ENCODE measurements at places on chromosomes 1 and 21. TPM values are rescaled to one million over a fixed set of nuclear protein-coding genes. Genes with fewer than 3 reads are reported as not detected.

DNA sequence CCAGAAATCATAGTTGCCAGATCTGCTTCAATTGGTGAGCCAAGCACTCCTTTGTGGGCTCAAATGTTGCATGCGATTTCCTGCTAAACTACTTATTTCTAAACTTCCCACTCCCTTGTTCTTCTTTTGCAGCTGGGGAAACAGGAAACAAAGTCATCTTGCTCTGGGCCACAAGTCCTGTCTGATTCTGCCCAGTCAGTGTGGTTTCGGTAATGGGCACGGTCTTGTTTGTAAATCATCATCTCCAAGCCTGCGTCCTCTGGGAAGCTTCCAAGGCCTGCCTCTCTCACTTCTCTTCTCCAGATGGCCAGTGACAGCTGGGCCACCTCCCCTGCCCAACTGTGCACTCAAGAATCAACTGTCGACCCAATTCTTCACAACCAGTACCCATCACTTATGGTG, 4.4 kb downstream of the S100A8 start:
- DNase-seq: peak; percentile 71

The PCP4 gene
- not detected for total RNA-seq

The WDR64 gene
- not detected for total RNA-seq

The THRAP3 gene
- total RNA-seq: 46.2 TPM

DNA sequence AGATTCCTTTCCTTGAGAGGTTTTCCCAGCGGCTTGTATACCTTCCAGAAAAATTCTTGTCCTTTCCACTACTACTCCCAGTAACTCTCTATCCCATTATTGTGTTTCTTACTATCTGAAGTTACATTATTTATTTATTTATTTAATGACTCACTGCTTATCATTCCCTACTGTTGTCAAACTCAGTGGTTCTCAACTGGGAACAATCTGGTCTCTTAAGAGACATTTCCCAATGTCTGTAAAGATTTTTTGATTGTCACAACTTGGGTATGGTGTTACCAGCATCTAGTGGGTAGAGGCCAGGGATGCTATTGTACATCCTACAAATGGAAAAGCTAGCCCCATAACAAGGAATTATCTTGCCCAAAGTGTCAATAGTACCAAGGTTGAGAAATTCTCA, 771.5 kb upstream of the ADGRL2 start:
- no peak for DNase-seq

GRCh38 chr1:225595974-225596551, 56.9 kb downstream of the ENAH start:
- no peak for DNase-seq

The AADACL3 gene
- not detected for total RNA-seq

GRCh38 chr1:172875892-172876291, 174.8 kb downstream of the TNFSF18 start:
- no peak for DNase-seq

DNA sequence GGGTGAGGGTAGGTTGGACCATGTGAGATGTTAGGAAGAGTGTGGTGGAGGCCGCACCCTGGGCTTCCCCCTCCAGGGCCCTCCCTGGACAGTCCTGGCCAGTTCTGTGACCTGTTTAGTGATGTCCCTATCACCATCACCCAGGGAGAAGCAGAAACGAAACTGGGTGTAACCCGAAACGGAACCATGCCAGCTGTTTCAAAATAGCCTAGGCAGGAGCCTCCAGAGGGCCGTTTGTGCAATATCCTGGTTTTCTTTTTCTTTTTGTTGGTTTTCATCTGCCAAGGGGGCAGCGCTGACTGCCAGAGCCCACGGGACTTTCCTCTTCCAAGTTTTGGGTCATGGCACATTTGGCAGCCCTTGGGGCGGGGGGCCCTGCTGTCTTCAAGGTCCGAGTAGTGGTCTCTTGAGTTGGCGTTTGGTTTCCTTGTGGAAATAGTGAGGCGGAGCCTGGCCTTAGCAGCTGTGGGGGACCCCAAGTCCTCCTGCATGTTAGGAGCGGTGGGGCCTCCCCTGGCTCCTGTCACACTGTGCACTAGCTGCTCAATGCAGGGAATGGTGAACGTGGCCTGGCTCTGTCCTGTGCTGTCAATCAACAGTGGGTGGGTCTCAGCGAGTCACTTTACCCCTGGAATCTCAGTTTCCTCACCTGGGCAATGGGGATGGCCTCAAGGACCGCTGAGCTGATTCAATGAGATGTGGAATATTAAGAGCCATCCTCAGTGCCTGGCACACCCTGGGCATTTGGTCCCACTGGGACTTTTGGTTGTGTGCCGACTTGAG, 90.7 kb downstream of the ARHGEF10L start:
- DNase-seq: no peak

The OTUD3 gene
- 0.58 TPM for total RNA-seq

- DNase-seq: no peak
Measured at GRCh38 chr1:220918285-220918951, 39.2 kb downstream of the HLX start.

The FCRL5 gene
- not detected for total RNA-seq

DNA sequence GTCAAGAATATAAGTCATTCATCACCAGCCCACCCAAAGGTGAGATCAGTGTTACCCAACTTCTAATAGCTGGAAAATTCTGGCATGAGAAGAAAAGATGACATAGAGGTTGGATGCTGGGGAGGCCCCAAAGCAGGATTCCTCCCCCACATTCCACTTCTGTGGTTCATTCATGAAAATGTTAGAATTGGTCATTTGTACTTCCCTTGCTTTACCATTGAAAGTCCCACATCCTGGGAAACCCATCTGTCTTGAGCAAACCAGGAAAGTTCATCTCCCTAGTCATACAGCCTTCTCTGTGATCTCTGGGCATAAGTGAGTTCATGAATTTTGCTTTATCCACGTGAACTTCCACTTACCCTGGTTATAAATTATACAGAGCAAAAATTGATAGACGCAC, 66.8 kb downstream of the SERINC2 start:
- DNase-seq: no peak

The WNT9A gene
- total RNA-seq: 0.37 TPM

DNA sequence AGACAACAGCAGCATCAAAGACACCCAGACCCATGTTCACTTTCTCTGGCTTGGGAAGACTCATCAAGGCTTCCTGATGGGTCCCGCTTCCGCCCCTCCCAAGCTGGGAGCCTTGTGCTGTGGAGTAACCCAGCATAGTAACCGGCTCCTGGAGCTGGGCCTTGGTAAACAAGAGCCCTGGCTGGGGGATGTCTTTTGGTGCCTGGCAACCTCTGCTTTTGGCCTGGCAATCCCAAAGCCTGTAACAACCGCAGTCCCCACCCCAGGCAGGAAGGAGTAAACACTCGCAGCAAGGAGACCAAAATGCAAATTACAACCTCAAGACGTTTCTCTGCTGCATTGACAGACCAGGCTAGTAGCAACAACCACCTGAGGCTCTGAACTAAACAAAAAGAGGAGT, 16.9 kb upstream of the THRAP3 start:
- peak; percentile 76 for DNase-seq

DNA sequence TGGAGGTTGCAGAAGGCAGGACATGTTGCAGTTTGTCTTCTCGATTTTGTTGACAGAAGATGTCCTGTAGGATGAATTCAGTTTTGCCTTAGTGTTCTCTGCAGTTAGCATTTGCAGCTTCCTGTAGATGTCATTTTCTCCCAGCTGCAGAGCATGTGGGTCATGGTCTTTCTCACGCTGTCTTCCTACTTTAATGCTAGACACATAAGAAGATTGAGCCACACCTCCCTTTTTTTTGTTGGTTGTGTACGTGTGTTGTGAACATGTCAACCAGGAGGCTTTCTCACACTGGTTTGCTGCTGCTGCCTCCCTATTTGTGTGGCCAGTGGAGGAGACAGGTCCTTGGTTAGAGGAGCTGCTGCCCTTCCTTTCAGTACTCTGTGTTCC, 110.7 kb downstream of the VPS13D start:
- DNase-seq: no peak

The TPTE gene
- total RNA-seq: 3.7 TPM

- DNase-seq: no peak
Measured at GRCh38 chr1:58620259-58620658, 43.2 kb upstream of the TACSTD2 start.

DNA sequence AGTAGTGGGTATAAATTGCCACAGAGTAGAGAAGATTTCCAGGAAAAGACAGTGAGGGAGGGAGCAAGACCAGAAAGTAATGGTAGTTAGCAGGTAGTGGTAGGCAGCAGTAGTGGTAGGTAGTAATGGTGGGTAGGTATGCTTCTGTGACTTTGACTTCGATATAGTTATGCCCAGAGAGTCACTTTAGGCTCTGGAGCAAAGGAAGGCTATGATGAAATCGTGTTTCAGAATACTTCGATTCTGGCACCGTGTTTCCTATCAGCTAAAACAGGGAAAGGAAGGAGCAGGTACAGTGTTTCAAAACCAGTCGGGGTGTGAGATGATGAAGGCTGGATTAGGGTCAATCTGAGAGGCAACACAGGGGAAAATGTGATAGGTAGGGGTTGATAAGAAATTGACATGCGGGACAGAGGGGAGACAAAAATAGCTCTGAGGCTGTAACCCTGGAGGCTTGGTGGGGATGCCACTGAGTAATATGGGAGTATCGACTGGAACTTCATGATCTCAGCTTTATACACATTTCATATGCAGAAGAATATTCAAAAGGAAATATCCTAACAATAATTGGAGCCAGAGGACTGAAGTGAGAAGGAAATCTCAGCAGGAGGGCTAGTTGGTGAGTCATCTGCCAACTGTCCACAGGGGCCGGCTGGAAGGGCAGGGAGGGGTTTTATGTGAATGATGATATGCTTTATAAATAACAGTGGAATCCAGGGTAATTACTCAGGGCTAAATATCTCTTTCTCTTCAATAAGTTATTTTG, 25.2 kb upstream of the TRIM45 start:
- peak; percentile 27 for DNase-seq

- no peak for DNase-seq
Measured at GRCh38 chr21:22374218-22374969, 1376.2 kb downstream of the NCAM2 start.

DNA sequence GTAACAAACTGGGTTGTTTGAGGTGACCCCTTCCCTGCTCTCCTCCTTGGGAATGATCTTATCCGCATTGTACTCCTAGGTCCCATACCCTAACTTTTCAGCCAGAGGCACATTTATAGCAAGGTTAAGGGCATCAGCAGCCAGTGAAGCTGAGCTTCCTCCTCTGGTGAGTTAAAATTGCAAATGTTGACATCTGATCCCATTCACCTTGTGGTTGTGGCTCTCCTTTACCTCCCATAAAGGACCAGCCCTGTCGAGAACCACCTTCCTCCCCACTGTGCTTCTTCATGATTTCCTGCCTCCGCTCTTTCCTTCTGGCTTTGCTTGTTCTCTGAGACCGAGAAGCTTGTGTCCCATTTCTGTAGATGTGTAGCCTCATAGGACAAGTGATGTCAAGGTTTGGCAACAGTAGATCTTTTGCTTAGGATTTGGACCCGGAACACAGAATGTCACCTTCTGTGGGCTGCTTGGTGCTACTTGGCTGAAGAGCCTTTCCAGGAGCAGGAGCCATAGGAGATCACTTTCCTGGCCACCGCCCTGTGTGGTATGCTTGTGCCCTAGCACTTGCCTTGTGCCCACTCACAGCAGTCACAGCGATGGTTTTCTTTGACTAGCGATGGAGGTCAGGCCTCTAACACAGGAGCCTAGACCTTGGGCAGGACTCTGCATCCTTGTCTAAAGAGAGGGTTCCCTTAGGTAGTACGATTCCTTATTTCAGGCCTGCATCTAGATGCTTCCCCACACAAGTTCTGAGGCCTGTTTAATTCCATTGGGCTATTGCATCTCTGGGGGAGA, 18.8 kb downstream of the SZRD1 start:
- DNase-seq: no peak

GRCh38 chr1:204126956-204127355, 24.9 kb downstream of the ETNK2 start:
- no peak for DNase-seq

- peak; percentile 41 for DNase-seq
Measured at GRCh38 chr1:151024540-151025146, 11.7 kb upstream of the BNIPL start.

DNA sequence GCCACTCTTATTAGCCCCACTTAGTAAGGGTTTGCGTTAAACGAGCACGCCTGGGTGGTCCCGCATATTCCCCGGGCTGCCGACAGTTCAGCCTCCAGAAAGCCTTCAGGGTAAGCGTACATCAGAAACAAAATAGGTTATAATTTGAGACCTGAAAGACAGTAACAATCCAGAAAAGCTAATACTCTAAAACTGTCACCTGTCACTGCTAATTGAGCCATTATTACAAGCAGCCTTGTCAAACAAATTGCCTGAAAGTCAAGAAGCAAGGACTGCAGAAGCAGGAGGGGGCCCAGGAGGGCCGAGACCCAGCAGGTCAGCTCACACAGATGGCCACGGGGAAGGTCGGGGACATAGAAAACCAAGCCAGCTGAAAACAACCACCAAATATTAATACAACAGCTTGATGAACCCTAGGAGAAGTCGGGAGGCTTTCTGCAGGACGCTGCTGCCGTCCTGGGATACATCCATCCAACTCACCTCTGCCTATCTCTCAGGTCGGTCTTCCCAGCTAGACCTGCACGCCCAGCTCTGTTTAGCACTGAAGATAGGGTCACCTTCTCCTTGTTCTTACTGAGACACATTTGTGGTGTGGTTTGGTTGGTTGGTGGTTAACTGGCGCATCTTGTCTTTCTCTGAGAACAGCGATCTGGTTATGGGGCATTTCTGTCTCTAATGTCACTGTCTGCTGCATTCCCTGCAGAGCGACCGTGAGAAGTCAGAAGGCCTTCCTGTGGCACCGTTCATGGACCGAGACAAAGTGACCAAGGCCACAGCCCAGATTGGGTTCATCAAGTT, 110.8 kb downstream of the WDR4 start:
- DNase-seq: no peak

GRCh38 chr1:244339073-244339692, 112.5 kb downstream of the ADSS2 start:
- DNase-seq: no peak

DNA sequence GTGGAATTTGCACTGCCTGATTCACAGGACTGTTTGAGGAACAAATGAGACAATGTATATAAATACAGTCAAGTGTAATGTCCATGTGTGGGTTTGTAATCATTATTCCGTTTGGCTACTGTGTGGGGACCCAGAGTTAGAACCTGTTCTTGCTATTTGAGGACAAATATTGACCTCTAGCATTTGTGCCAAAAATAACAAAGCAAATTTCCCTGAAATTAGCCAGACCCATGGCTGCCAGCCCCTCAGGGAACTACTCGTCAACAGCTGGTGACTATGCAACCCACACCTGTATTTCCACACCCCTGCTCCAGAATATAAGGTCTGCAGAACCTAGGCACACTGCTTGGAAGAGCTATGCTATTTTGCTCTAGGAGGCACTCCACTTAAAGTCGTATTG, 70.7 kb downstream of the KCNJ6 start:
- no peak for DNase-seq

- no peak for DNase-seq
Measured at GRCh38 chr1:172820475-172821158, 161.7 kb downstream of the FASLG start.

- DNase-seq: no peak
Measured at GRCh38 chr21:32392299-32392879, 423 bp downstream of the URB1 start.

GRCh38 chr1:203373991-203374390, 23.1 kb upstream of the FMOD start:
- DNase-seq: no peak
